ENCODE measurements at places on chromosomes 5 and 9.

- no peak overlapping the region for H3K27ac ChIP-seq
- H3K4me3 ChIP-seq = no peak overlapping the region
- no peaks in the 10 kb centered on the region for H3K27me3 ChIP-seq
- H3K4me1 ChIP-seq = peaks cover 5% of the 10 kb centered on the region
These were observed 42.8 kb downstream of the RASGEF1C start for GRCh38 chr5:180166176-180166575.

GRCh38 chr5:38384396-38384795 lies 126.0 kb downstream of the EGFLAM start:
- H3K4me1 ChIP-seq = peaks cover 17% of the 10 kb centered on the region
- no peak overlapping the region for H3K27ac ChIP-seq
- no peaks in the 10 kb centered on the region for H3K27me3 ChIP-seq
- no peak for DNase-seq
- no peaks in the 10 kb centered on the region for H3K36me3 ChIP-seq
- H3K4me3 ChIP-seq = no peak overlapping the region

- H3K27ac ChIP-seq = no peak overlapping the region
- H3K4me3 ChIP-seq = no peak overlapping the region
- H3K36me3 ChIP-seq = no peaks in the 10 kb centered on the region
- no peaks in the 10 kb centered on the region for H3K4me1 ChIP-seq
- no peaks in the 10 kb centered on the region for H3K27me3 ChIP-seq
These were observed 53.6 kb upstream of the SGCD start for GRCh38 chr5:156273325-156273724.

DNA sequence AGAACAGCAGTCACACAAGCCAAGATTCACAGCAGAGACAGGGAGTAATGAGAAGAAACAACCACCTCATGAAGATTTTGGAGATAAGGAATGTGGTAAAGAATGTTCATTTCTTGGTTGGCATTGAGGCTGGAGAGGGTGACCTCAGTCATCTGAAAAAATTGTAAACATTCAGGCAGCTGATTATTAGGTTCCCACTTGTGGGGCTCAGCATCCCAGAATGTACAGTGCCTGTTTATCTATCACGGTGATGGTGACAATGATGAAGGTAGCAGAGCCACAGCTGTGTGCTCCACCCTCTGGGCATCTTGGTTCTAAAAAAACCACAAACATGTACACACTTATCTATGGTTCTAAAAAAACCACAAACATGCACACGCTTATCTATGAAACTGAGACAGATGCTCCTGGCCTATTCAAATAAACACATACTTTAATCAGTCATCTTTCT lies 143.9 kb upstream of the MOCS2 start:
- DNase-seq = no peak
- no peaks in the 10 kb centered on the region for H3K27me3 ChIP-seq
- H3K27ac ChIP-seq = no peak overlapping the region
- no peak overlapping the region for H3K4me3 ChIP-seq
- H3K4me1 ChIP-seq = no peaks in the 10 kb centered on the region

- H3K36me3 ChIP-seq = peaks cover 14% of the 10 kb centered on the region
- H3K27me3 ChIP-seq = peaks cover 17% of the 10 kb centered on the region
- H3K4me1 ChIP-seq = peaks cover 51% of the 10 kb centered on the region
- H3K4me3 ChIP-seq = peak overlapping the region; percentile 98
These were observed 2.0 kb upstream of the ZNF462 start for GRCh38 chr9:106860721-106861639.

DNA sequence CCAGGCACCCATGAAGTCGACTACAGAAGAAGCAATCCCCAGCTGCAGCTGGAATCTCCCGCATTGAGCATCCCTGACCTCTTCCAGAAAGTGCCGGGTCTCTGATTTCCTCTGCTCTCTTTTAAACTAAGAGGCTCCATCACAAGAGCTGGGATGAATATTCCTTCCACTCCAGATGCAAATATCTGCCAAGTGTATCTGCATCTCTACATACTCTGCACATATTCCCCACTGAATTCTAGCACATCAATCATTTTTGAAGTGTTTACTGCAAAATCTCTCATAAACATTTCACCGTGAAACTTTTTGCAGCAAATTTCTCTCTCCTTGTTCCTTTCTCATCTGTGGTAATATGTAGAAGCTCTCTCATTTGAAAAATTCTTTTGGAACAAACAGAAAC lies 161.5 kb downstream of the GABRB2 start:
- no peaks in the 10 kb centered on the region for H3K4me1 ChIP-seq
- no peak for DNase-seq
- no peaks in the 10 kb centered on the region for H3K27me3 ChIP-seq
- H3K4me3 ChIP-seq = no peak overlapping the region
- no peak overlapping the region for H3K27ac ChIP-seq

DNA sequence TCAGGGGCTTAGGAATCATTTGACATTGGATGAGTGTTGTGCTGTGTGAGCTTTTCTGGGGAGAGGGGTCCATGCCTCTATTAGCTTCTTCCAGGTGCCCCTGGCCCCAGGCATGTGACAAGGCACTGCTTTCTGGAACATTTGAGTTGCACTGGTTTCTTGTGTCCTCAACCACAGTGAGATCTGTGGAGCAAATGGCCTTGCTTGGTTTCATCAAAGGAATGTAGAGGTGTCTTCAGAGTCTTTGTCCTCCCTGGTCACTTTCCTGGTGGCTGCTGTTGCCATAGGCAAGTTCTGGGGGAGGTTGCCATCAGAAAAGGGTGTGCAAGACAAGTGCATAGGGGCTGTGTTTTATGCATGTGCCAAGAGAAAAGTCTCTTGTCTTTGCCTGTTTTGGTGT lies 157.5 kb downstream of the MACROH2A1 start:
- no peak for DNase-seq
- no peak overlapping the region for H3K27ac ChIP-seq
- no peaks in the 10 kb centered on the region for H3K36me3 ChIP-seq
- no peak overlapping the region for H3K4me3 ChIP-seq

DNA sequence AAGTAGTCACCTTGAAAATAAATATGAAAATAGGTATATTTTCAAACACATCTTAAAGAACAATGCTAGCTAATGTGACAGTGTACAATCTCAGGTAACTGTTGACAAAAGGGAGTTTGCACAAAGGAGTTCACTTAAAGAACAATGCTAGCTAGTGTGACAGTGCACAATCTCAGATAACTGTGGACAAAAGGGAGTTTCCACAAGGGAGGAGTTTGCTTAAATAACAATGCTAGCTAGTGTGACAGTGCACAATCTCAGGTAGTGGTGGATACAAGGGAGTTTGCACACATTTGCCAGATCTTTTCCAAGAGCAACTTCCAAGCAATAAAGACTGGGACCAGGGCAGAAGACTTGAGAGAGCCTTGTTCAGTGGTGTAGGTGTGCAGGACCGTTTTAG lies 442.9 kb upstream of the FTMT start:
- H3K36me3 ChIP-seq = no peaks in the 10 kb centered on the region
- H3K27ac ChIP-seq = no peak overlapping the region
- DNase-seq = no peak
- H3K27me3 ChIP-seq = no peaks in the 10 kb centered on the region

DNA sequence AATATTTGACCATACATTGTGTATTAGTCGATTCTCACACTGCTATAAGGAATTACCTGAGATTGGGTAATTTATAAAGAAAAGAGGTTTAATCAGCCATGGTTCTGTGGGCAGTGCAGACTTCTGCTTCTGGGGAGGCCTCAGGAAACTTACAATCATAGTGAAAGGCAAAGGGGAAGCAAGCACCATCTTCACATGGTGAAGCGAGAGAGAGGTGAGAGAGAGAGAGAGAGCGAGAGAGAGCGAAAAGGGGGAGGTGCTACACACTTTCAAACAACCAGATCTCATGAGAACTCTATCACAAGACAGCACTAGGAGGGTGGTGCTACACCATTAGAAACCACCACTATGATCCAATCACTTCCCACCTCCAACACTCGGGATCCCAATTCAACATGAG lies 4.1 kb upstream of the GRAMD2B start:
- no peaks in the 10 kb centered on the region for H3K36me3 ChIP-seq
- H3K27me3 ChIP-seq = no peaks in the 10 kb centered on the region
- H3K4me3 ChIP-seq = no peak overlapping the region

DNA sequence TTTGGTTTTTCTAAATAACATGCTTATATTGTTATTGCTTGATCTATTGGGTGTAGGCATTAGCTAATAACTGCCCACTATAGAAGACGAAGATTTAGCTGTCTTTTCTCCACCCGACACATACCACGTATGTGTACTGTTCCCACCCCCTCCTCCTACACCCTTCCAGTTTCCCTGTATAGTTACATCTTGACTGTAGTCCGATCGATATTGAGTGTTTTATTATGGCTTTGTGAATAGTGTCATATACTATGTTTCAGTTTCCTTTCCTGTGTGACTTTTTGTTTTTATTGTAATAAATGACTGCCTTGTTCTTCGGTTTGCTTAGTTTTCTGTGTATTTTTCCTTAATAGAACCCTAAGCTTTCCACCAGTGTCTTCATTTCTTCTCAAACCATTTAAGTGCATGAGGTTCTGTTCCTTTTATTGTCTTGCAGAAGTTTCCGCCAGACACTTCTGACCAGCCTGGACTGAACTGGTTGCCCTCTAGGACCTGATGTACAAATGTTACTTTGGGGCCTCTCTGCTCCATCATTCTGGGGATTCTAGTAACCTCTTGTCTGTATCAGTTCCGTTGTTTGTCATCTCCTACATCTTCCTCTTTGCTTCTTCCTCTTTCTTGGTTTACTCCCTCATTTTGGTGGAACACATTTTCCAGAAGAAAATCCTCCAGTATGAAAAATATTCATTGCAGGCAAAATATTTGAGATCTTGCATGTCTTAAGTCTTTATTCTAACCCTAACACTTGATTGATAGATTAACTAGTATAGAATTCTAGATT lies 61.8 kb downstream of the PRKACG start:
- peaks cover 54% of the 10 kb centered on the region for H3K4me1 ChIP-seq
- no peak for DNase-seq
- peak overlapping the region; percentile 28 for H3K27ac ChIP-seq
- H3K4me3 ChIP-seq = no peak overlapping the region
- H3K36me3 ChIP-seq = no peaks in the 10 kb centered on the region

DNA sequence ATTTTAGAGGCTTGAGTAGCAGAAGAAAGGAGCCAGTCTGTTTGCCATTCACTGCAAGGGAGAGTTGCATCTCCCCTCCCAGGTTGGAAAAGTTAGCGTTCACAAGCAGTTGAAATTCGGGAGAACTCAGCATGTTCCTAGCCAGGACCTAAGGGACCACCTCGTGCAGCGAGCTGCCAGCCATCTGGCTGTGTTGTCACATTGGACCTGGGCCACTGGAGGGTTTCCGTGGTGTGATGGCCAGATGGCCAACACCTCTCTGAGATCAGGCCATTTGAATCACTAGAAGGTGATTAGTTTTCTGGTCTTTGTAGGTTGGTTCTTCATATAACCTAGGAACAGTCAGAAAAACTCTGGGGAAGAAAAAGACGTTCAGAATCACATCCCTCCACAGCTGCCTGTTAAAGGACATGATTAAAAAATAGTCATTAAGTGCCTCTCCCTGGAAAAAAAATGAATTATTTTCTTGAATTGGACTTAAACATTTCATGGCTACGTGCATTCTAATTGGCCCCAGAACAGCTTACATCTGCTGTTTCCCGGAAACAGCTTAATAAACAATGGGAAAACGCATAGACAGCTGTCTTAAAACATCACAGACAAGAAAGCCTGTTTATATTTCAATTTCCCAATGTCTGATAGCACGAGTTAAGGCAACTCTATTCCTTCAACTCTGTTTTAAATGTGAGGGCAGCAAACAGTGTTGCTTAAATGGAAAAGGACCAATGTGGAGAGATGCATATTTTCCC lies 303.9 kb downstream of the TENT4A start:
- no peak for DNase-seq
- H3K4me3 ChIP-seq = no peak overlapping the region
- H3K27ac ChIP-seq = no peak overlapping the region
- H3K4me1 ChIP-seq = no peaks in the 10 kb centered on the region
- no peaks in the 10 kb centered on the region for H3K27me3 ChIP-seq

GRCh38 chr5:163460562-163461171 lies at the start of gene HMMR:
Gene HMMR (plus strand): TSS chr5:163460632. CDS start chr5:163460693, 61 bp downstream.
- H3K36me3 ChIP-seq = no peaks in the 10 kb centered on the region
- H3K4me1 ChIP-seq = peaks cover 9% of the 10 kb centered on the region
- peak within 1 kb of the TSS; percentile 97 for H3K4me3 ChIP-seq

GRCh38 chr5:64865662-64866061 lies 96.9 kb downstream of the CWC27 start:
- H3K36me3 ChIP-seq = no peaks in the 10 kb centered on the region
- DNase-seq = no peak
- no peak overlapping the region for H3K27ac ChIP-seq
- no peaks in the 10 kb centered on the region for H3K4me1 ChIP-seq
- no peaks in the 10 kb centered on the region for H3K27me3 ChIP-seq

DNA sequence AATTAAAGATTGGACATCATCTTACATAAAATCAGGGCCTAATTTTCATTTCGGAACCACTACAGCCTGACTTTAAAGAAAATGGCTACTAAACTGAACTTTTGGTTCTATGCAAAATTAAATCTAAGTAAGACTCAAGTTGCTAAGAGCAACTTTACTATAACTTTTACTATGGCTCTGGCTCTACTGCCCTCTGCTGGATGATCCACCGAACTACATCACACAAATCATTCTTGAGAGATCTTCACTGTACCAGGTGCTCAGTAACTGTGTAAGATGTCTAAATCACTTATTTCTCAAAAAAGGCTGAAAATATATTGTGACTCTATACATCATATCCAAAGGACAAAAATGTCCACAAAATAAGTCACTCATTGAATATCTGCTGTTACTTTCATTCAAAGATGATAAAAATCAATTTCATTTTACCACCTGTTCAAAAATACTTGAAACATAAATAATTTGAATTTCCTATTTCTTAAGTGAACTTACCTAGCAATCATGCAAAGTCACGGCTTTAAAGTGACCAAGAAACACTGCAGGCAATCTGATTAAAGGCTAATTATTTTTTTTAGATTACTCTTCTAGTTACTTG lies 13.5 kb downstream of the MOCS2 start:
- H3K4me1 ChIP-seq = peaks cover 2% of the 10 kb centered on the region
- H3K27ac ChIP-seq = no peak overlapping the region
- peak; percentile 59 for DNase-seq
- H3K27me3 ChIP-seq = no peaks in the 10 kb centered on the region

GRCh38 chr9:131273146-131273855 lies 3.0 kb downstream of the FAM78A start:
- peak overlapping the region; percentile 36 for H3K27ac ChIP-seq
- H3K4me1 ChIP-seq = peaks cover 59% of the 10 kb centered on the region
- H3K27me3 ChIP-seq = peaks cover 7% of the 10 kb centered on the region
- peak overlapping the region; percentile 96 for H3K4me3 ChIP-seq
- DNase-seq = no peak

DNA sequence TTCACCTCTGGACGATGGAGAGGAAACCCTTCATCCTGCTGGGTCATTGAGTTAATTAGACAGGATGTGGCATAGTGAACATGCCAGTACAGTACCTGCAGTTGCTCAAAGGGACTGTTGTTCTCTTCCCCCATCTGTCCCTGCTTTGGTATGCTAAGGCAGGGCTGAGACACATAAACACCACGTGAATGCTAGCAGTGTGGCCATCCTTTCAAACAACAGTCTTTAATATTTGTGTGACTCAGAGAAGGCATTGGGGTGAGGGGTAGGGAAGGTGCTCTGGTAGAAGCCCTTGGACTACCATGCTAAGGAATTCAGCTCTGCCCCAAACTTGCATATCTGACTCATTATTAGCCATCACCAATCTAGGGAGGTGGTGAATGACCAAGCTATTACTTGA lies 180.2 kb upstream of the ZNF618 start:
- peaks cover 3% of the 10 kb centered on the region for H3K27me3 ChIP-seq
- DNase-seq = no peak
- no peak overlapping the region for H3K27ac ChIP-seq
- H3K36me3 ChIP-seq = peaks cover 3% of the 10 kb centered on the region
- H3K4me1 ChIP-seq = no peaks in the 10 kb centered on the region
- H3K4me3 ChIP-seq = no peak overlapping the region

- peaks cover 18% of the 10 kb centered on the region for H3K36me3 ChIP-seq
- H3K27me3 ChIP-seq = peaks cover 18% of the 10 kb centered on the region
- no peak overlapping the region for H3K27ac ChIP-seq
- H3K4me1 ChIP-seq = no peaks in the 10 kb centered on the region
- no peak for DNase-seq
- no peak overlapping the region for H3K4me3 ChIP-seq
These were observed 30.0 kb downstream of the NKD2 start for GRCh38 chr5:1038417-1039209.

All from endothelial cell (in vitro differentiated cells).